ENCODE measurements at places on chromosomes 4 and X. TPM values are rescaled to one million over a fixed set of nuclear protein-coding genes. Genes with fewer than 3 reads are reported as not detected.

The CXCL8 gene
- 19.6 TPM for total RNA-seq

DNA sequence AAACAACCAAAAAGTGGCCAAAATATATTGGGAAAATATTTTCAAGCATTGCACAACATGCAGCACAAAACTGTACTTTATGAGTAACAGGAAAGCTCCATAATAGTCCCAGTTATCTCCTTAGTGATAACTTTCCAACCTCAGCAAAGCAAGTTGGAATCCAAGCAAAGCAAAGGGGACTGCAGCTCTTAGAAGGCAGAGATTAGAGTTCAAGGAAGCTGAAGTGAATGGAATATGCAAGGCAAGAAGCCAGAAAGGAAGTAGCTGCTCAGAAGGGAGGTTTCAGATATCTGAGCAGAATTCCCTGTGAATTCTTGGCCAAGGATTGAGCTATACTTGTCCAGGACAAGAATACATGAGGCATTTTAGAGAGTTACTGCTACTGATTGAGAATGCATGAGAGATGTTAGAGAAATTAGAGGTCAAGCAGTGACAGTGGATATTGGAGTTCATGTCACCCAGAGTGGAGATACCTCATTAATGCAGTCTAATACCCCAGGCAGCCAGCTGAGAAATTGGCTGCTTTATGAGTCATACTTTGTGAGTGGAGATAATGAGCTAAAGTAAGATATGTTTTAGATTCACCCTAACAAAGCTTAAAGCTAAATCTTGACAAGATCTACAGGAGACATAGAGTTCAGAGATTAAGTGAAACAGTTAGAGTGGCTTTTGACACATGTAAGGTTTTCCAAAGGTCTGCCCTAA lies 102.8 kb downstream of the INPP4B start:
- no peak for DNase-seq

The SCD5 gene
- total RNA-seq: 1.0 TPM

DNA sequence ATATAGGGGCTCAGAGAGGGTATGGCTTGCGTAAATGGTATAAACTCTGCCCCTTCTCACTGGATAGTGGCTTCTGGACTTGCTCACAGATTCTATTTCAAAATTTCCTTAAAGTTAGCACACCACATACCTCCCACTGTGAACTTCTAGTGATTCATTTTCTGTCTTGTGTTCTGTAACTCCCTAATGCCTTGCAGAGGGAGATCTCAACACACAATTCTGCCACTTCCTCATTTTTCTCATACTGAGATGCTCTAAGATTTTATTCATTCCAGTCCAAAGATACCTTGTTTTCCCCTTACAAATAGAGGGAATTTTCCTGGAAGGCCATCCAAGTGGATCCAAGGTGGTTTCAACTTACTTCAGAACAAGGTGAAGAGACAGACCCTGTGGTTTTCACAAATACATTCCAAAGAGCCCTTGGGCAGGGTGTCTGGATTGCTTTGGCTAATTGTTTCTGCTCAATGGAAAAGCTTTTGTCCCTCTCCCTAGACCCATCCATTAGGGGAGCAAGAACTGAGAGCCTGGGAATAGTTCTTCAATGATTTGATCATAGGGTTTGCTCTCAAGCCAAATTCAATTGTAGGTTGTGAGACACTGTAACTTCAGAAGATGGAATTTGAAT lies 52.1 kb upstream of the CAPN6 start:
- no peak for DNase-seq
